ENCODE measurements at places on chromosomes 13 and 19.

DNA sequence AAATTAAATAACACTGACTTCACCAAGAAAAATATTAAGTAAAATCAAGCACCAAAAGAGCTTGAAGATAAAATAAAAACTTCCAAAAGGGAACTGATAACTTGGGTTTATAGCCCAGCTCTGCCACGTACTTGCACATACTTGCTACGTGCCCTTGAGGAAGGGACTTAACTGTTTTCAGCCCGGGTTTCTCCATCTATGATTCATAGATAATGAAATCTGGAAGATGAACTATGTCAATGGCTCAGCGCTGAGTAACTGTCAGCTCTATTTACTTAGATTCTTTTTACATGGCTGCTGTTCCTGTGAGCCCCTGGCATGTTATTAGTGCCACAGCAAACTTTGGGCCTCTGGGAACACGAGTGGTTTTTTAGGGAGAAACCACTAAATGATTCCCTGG lies 9.6 kb upstream of the ZC3H13 start:
- DNase-seq: peak; percentile 75

- DNase-seq: no peak
These were observed 20.0 kb upstream of the WDFY2 start for GRCh38 chr13:51564252-51564651.

GRCh38 chr13:91017669-91018053 lies 329.8 kb upstream of the MIR17HG start:
- DNase-seq: no peak

DNA sequence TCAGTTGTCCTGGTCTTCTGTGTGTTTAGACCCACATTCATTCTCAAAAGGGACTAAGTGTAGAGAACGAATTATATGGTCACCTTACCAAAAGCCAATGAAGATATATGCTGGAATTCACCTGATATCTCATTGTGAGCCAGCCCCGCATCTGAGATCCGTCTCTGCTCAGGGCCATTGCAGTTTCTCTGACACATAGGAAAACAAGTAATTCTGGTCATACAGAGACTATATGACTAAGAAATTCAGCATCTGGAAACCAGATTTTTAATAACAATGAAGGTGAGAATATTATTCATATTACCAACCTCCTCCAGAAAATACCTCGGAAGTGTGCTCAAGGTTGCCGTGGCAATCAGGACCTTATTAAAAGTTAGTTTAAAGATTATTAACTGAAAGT lies 278.6 kb upstream of the EDNRB start:
- DNase-seq: no peak
